ENCODE measurements at places on chromosomes 1 and 21.

- DNase-seq, result no peak
These were observed 804.6 kb upstream of the ADGRL4 start for GRCh38 chr1:79811173-79811572.

DNA sequence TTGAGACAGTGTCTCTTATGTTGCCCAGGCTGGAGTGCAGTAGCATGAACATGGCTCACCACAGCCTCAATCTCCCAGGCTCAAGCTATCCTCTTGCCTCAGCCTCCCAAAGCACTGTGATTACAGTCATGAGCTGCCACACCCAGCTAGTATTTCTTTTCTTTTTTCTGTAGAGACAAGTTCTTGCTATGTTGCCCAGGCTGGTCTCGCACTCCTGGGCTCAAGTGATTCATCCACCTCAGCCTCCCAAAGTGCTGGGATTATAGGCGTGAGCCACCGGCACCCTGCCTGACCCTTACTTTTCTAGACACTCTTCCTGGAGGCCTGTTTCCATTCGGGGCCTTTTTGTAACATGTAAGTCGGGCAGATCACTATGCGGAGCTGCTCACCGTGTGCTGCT lies 30.1 kb upstream of the SRP9 start:
- DNase-seq, result no peak

GRCh38 chr1:125066385-125066784 lies 3881.6 kb downstream of the SRGAP2C start:
- no peak for DNase-seq

DNA sequence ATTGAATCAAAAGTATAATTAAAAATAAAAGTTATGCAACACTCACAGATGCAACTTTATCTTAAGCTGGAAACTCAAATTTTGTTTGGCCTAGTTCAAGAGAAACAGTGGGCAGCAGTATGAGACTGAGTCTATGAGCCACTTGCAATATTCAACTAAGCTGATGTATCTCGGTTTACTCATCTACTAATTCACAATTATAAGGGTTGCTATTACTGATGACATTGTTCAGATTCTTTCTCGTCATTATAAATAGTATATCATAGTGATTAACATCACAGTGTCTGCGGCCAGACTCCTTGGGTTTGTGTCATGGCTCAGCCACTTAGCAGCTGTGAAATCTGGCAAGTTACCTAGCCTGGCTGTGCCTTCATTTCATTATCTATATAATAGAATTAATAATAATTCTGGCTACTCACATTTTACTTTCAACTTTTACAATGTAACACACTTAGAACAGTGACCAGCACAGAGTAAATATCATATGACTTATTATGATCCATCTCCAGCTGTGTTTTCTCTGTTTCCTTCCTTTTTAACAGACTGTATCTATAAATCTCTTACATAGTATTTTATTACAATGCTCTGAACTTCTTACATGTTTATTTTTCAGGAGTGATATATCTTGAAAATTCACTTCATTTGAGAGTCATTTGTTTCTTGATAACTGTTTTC lies 194.3 kb upstream of the RGS18 start:
- no peak for DNase-seq

GRCh38 chr1:156502894-156503697 lies 2.5 kb upstream of the MEF2D start:
- DNase-seq, result no peak

DNA sequence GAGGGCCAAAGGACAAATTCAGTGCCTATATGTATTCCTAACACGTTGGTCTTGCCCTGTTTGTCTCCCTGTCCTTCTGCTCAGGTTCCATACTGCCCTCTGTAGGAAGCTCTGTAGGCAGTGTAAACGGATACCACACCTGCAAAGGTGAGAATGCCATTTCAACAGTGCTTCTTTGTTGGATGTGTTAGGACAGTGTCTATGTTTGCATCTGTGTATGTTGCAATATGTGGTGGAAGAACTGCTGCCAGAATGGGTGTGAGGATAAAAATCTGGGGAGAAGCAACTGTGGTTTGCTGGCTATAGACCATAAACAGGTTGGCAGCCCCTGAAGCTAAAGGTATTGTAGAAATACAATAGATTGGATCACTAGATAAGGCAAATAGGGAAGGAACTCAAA lies 113.1 kb upstream of the BMP8A start:
- no peak for DNase-seq

- DNase-seq, result no peak
These were observed 14.6 kb downstream of the SLC35E2B start for GRCh38 chr1:1677718-1678580.

DNA sequence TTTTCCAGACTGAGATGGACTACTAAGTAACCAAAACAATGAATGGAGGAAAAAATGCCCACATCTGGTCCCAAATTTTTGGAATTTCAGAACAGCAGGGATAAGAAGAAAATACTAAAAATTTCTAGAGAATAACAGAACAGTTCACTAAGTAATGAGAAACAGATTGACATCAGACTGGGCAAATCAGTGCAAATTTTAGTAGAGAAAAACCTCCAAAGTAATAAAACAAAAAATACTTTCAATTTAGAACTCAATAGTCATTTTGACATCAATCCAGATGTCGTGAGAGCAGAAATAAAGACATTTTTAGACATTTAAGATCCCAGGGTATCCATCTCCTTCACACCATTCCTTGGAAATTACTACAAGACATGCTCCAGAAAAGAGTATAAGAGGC lies 39.3 kb downstream of the CRP start:
- DNase-seq, result no peak

- no peak for DNase-seq
These were observed 165.3 kb upstream of the DPYD start for GRCh38 chr1:98086156-98086555.

DNA sequence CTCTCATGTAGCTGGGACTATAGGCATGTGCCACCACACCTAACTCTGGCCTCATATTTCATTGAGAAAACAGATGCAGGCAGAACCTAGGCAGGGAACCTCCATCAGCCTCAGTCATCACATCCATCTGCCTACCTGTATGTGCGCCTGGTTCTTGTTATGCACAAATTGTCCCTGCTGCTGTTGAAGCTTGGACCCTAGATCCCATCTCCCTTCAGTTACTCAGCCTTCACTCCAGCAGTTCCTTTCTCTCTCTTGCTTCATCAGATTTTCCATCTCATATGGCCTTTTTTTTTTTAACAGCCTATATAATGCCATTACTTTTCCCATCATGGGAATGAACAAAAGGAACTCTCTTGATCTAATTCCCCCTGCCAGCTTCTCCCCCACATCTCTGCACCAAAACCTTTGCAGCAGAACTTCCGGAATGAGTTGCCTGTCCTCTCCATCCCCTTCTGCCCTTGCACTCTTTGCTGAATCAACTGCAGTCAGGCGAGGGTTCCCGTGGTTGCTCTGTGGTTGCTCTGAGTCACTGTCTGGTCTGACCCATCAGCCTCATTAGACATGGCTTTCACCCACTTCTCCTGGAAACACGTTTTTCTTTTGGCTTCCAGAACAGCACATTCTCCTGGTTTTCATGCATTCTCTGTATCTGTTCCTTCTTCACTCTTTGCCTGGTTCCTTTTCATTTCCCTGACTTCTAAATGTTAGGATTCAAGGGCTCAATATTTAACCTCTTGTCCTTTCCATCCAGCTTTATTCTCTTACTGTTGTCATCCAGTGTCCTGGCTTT lies 41.5 kb downstream of the UBE4B start:
- DNase-seq, result peak; percentile 20

DNA sequence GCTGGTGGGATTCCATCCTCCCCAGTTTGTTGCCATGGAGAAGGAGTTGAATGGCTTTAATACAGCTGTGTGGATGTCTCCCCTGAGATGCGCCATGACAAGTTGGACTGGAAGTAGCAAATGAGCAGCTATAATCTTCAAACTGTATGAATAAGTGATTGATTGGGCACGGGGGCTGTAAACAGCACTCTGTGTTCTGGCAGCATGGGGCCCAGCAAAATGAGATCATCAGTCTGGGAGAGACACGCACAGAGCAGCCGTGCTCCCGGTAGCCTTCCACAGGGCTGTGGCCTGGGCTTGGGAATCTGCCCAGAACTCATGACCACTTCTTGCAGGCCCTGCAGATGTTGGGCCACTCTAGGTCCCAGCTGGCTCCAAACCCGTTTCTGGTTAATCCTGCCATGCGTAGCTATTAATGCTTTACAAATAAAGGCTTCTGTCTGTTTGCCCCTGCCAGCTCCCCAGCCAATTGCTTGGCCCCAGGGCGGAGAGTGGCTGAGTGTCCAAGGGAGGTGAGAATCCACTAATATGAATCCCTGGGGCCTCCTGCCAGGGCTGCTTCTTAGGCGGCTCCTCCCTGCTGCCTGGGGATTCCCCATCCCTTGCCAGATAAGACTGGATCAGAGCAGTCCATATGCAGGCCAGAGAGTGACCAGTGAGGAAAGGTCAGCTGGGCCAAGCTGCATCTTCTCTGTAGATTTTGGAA lies 642.9 kb downstream of the AJAP1 start:
- DNase-seq, result no peak

DNA sequence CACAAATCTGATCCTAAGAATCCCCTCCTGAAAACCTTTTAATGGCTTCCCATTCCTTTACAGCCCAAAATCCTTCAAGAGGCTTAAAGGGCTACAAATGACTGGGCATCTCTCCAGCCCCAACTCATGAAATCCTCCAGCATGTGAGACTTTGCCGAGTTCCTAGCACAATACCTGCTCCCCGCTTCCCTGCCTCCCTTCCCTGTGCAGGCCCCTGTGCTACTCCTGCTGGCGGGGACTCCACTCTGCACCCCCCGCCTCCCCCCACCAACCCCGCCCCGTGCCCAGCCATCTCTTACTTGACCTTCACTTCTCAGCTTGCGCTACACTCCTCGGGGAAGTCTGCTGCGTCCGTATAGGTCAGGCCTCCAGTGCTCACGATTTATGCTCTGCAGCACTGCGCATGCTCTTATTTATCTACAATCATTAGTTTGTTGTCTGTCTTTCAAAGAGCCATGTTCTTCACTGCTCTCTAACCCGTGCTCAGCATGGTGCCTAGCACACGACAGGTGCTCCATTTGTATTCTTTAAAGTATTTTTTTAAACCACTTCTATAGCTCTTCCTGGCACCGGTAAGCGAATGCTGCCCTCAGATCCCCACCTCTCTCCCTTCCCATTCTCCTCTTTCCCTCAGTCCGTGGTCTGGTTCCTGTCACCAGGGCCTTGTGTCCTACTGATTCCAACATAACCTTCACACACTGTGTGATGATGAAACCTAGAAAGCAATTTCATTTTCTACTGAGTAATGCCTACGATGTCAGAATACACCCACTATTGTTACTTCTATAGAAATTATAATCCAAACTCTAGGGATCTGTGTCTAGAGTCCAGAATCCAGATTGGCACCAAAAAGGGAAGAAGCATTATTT lies 37.5 kb upstream of the PLA2G2C start:
- DNase-seq, result no peak

GRCh38 chr1:97042551-97042950 lies 321.0 kb downstream of the PTBP2 start:
- no peak for DNase-seq

GRCh38 chr1:8951231-8951630 lies 5.6 kb downstream of the CA6 start:
- no peak for DNase-seq

- DNase-seq, result no peak
These were observed 2.3 kb upstream of the HMGCS2 start for GRCh38 chr1:119771016-119771415.

GRCh38 chr1:114114185-114115094 lies 39.2 kb downstream of the SYT6 start:
- DNase-seq, result no peak
